Activated CD4-positive, alpha-beta T cell treated with anti-CD3 and anti-CD28 coated beads, Interleukin-2, amount 50 U/mL, for 4 hours (primary cell): ENCODE measurements at places on chromosomes 1 and 21.

DNA sequence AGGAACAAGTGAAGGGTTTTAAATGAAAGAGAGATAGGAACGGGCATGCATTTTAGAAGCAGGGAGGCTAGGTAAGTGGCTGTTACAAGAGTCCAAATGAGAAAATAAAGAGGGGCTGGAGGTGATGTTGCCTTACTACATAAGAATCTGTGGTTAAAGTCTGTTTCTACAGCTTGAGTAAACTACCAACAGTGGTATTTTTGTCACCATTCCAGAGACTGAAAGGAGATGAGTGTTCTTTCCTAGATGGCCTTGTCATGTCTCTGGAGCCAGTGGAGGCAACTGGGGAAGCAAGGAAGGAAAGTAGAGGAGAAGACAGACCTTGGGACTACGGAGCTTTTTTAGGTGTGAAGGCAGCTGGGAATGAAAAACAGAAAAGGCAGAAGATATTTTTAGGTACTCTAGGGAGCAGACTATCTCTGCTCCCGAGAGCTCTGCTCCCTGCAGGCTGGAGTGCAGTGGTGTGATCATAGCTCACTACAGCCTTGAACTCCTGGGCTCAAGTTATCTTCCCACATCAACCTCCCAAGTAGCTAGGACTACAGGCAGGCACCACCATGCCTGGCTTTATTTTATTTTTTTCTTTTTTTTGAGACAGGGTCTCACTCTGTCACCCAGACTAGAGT is 12.2 kb downstream of the HDAC1 start:
- no peak for DNase-seq

- DNase-seq = peak; percentile 92
These were observed 11.9 kb upstream of the PADI3 start for GRCh38 chr1:17236779-17237560.

GRCh38 chr21:31349208-31349607 is 5.1 kb upstream of the TIAM1 start:
- no peak for DNase-seq

GRCh38 chr1:177082855-177083693 is 81.4 kb downstream of the ASTN1 start:
- no peak for DNase-seq

- DNase-seq = no peak
These were observed 95.1 kb upstream of the SOD1 start for GRCh38 chr21:31564439-31564838.

- no peak for DNase-seq
These were observed 86.9 kb downstream of the ADARB1 start for GRCh38 chr21:45161038-45161945.

DNA sequence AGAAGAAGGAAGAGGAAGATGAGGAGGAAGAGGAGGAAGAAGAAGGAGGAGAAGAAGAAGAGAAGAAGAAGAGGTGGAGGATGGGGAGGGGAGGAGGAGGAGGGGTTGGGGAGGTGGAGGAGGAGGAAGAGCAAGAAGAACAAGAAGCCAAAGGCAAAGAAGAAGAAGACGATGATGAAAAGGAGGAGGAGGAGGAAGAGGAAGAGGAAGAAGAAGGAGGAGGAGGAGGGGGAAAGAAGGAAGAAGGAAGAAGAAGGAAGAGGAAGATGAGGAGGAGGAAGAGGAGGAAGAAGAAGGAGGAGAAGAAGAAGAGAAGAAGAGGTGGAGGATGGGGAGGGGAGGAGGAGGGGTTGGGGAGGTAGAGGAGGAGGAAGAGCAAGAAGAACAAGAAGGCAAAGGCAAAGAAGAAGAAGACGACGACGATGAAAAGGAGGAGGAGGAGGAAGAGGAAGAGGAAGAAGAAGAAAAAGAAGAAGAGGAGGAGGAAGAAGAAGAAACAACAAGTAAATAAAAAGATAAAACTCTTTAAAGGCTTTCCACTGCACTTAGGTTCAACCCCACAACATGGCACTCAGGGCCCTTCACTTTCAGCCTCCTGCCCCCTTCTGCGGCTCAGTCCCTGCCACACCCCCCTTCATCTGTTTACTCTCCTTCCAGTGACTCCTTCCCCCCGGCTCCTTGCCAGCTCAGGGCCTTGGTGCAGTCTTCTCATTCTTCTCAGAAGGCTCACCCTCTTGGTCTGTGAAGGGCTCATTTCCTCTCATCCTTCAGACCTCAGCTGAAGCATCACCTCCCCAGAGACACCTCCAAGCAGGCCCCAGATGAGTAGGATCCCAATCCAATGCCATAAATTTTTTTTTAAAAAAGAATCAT is 114.0 kb downstream of the KCNN3 start:
- no peak for DNase-seq

- DNase-seq = peak; percentile 89
These were observed 409 bp upstream of the HOOK1 start for GRCh38 chr1:59814180-59814900.

DNA sequence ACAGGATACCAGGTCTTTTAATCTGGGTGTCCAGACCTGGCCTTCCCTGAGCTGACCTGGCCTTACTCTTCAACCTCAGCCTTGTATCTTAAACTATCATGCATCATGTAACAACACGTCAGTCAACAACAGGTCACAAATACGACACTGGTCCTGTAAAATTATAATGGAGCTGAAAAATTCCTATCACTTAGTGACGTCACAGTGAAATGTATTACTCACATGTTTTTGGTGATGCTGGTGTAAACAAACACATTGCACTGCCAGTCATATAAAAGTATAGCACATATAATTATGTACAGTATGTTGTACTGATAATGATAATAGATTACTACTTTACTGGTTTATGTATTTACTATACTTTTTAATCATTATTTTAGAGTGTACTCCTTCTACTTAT is 31.5 kb downstream of the ESRRG start:
- DNase-seq = no peak

DNA sequence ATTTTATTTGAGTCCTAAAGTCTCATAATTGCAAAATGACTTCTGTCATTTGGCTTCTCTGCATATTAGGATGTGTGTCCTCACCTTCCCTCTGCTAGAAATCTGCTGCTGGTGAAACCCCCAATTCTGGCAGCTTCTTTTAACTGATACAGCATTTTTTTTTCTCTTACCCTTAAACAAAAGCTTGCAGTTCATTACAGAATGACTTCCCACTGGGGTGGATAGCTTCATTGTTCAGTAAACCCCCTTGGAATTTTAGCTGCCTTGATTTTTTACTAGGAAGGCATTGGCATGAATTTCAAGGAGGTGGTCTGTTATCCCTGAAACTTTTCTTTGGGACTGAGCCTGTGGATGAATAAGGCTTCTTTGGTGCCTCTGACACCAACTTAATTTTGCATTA is 16.8 kb downstream of the TSEN15 start:
- DNase-seq = no peak
